T follicular helper cell (primary cell): ENCODE measurements at places on chromosomes 3 and 15.

DNA sequence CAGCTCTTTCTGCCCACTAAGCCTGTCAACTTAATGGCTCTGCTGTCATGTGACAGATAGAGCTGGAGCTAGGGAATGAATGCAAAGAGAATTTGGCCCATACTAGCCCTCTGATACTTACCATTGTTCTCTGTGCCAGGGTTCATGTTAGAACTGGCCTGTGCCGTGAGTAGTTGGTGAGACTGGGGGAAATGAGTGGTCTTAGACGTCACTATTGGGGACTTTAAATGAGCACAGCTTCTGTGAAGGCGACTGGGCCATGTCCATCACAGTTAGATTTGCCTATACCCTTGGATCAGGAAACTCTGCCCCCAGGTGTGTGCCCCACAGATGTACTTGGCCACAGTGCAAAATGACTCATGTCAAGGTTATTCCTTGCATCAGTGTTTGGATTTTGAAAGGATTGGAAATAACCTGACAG is 124.9 kb downstream of the PTPRG start:
- DNase-seq: no peak

DNA sequence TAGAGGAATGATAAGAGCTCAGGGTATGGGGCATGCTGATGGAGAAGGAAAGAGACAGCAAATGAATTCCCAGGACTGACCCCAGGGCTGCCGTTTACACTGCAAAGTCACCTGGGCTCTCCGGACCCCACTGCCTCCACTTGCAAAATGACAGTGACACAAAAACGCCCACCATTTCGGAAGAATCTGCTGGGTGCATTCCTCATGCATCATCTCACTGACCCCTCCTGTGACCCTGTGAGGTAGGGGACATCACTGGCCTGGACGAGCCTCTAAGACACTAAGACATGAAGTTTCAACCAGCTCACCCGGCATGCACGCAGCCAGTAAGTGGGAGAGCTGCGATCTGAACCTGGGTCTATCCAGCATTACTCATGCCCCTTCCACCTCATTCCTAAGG is 60.3 kb downstream of the PCSK6 start:
- no peak for DNase-seq

- no peak for DNase-seq
These were observed 133.4 kb downstream of the FOXP1 start for GRCh38 chr3:71450162-71450561.

DNA sequence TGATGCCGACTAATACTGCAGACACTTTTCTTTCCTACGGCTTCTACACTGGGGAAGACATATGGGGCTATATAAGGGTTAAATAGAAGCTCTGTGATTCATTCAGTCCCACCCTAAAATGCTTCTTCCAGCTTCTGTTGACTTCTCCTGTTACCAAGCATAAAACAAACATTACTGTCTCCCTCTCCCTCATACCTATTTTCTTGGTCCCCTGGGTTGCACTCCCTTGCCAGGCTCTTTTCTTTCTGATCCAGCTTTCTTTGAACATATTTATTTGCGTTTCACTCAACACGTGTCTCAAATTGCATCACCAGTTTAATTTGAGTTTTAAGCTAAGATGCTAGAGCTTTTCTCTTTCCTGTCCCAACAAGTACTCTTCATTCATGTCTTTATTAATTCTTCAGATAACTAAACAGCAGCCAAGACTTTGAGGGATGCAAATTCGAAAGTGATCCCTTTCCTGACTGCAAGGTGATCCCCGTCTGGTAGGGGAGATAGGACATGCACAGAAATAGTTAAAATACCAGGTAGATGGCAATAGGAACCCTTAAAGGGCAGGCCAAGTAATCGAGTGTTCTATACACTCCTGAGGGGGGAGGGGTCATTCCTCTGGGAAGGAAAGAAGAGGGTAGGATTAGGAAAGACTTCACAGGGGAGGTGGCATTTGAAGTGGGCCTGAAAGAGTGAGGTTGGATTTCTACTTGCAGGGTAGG is 198.6 kb upstream of the BCL6 start:
- no peak for DNase-seq

DNA sequence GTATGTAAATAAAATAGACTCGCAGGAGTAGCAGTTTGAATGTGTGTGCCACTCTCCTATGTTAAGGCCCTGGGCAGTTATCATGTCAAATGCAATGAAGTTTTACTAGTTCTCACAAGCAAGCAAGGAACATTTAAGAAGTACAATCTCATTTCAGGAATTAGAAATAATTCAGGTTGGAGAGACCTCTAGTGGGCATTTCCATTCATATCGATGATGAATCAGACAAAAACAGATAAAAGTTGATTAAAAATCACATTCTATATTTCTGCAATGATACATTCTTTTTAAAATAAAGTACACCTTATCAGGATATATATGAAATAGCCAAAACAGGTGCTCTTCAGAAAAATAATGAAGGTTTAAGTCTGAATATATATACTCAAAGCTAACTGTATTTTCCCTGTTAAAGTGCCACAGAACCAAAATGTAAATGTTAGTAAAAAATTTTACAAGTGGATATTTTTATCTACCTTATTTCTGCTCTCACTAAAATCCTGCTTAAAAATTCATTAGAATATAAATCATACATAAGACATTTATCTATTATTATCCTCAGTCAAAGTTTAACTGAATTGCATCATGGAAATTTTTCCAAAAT is 492.4 kb upstream of the FRG2C start:
- no peak for DNase-seq

- no peak for DNase-seq
These were observed 39.2 kb upstream of the POLR2M start for GRCh38 chr15:57667171-57667849.

- no peak for DNase-seq
These were observed 1102.2 kb downstream of the TUSC7 start for GRCh38 chr3:117811786-117812185.

DNA sequence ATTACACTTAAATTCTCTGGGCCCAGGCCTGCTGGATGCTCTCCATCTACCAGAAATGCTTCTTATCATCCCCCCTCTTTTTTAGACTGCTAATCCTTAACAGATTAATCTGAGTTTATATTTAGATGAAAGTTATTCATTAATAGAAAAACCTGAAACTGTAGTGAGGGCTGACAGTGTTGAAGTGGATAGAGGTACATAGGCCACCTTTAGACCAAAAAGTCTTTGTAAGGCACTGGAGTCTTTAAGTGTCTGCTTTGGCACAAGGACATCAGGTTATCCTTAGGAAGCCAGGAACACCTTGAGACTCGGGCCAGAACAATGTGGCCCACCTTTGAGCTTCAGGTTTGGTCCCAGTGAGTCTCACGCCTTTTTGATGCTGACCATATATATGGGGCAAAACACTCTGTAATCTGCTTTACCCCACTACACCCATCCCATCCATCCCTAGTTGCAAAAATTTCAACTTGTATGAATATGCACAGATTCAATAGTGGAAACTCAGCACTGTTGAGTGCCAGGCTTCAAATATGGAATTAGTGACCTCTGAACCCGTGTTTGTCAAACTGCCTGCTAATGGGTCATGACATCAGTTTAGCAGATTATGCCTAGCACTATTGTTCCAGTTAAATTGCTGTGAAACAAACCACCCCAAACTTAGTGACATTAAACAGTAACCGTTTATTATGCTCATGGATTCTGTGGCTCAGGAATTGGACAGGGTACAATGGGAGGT is 44.0 kb downstream of the PDE8A start:
- DNase-seq: no peak

DNA sequence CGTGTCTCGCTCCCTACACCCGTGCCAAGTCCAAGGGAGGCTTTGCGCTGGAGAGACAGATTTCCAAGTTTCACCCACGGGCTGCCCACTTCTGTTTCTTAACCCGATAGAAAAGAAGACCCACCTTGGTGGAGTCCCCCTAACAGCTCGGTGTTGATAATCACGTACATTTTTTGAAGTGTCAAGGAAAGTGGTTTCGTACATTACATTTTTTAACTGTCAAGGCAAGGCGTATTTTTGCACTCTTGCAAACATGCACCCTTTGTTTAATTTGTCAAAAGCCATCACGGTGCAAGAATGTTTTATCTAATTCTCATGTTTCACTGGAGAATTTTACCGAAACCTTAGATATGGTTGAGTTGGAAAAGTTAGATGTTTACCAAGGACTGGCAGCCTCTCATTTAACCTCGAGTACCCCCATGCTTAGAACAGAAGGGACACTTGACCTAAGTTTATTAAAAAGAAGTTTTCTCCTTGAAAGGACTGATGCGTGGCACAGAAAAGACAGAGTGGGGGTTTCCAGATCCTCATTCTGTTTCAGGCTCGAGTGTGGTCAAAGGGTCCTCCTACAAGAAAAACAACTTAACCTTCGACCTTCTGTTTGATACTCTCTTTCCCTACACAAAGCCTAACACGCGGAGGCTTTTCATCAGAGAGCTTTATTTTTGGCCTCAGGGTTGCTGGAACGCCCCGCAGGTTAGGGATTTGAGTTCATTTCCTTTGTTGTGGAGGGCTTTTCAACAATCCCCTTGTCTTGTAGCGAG is 882 bp downstream of the GXYLT2 start:
- no peak for DNase-seq

DNA sequence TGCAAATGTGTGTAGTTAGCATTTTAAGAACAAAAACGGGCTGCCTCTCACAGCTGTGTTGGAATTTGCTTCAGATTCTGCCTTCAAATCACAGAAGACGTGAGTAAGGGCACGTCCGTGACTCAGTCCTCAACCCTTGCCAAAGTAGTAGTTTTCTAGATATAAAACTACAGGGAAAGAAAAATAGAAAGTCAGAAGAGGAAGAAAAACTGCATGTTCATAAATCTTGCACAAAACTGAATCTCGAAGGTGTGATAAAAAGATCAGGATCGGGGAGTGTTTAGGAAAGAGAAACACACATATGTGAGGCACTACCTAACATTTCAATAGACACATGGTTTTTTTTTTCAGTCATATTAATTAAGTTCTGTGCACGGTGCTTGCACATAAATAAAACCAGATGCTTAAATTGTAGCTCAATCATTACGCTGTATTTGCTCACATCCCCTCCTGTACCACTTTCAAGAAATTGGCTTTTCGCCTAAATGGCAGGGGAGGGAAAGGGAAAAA is 71.7 kb downstream of the P3H2 start:
- DNase-seq: no peak

- no peak for DNase-seq
These were observed 172.1 kb upstream of the ADAMTS9 start for GRCh38 chr3:64859625-64860535.

GRCh38 chr3:148223266-148223665 is 474.4 kb upstream of the AGTR1 start:
- DNase-seq: no peak

GRCh38 chr3:118228151-118228550 is 806.5 kb downstream of the IGSF11 start:
- DNase-seq: no peak

DNA sequence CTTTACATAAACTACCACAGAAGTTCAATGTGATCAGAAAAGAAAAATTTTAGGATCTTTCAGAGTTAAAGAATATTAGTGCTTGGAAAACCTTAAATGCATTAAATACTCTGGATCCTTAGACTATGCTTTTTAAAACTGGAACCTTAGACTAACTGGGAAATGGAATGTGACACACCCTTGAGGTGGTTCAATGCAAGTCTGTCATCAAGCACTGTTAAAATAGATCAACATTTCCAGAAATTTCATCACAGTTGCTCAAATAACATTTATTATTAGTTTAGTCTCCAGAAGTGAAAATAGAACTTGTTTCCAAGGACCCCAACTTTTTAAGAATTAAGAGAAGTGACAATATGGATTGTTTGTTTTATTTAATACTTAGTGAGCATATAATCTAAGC is 71.8 kb downstream of the GAP43 start:
- no peak for DNase-seq

GRCh38 chr3:36792342-36792741 is 28.0 kb upstream of the DCLK3 start:
- no peak for DNase-seq

DNA sequence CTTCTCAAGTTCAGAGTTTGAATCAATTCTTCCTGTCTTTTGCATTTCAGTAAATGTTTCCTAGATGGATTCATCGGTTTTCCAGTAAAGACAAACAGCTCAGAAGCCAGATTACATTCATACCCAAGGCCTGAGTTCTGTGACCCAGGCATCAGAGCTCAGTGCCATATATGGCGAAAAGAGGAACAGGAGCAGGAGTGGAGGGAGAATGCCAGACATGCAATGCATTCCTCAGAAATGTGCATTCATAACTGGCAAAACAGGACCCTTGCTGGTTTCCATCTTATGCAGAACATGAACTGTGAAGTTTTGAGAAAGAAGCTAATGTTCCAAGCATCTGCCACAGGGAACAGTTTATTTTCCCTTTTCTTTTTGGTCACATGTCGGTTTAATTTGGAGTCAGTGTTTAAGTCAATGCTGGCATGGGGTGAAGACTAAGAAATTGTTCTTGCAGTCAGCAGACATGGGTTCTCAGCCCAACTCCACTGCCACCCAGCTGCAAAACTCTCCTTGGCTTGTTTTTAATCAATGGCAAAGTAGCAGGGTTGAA is 116.5 kb downstream of the LPP start:
- no peak for DNase-seq

- DNase-seq: no peak
These were observed 30.6 kb downstream of the TNIK start for GRCh38 chr3:171429635-171430034.

- no peak for DNase-seq
These were observed 120.5 kb downstream of the TMEM108 start for GRCh38 chr3:133158686-133159085.

- DNase-seq: no peak
These were observed 67.9 kb upstream of the BCL6 start for GRCh38 chr3:187813198-187813597.

- no peak for DNase-seq
These were observed 13.6 kb downstream of the WHAMM start for GRCh38 chr15:82823049-82823448.

GRCh38 chr3:27201492-27201891 is 167.7 kb downstream of the NEK10 start:
- DNase-seq: no peak

DNA sequence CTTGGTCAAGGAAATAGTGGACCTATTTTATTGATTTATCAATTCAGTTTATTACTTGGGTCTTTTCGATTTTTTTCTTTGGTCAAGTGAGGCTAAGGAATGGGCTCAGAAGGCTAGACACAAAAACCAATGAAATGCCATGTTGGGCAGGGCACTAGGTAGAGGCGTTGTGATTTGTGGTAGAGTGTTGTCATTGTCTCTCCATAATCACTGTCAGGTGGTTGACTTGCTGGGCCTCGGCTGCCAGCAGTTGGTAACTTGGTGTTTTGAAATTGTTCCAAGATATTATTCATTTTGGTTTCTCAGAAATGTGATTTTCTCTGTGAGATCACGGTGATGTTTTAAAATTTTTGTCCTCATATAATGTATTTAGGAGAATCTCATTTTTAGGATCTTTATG is 173.6 kb downstream of the KLHL25 start:
- no peak for DNase-seq

DNA sequence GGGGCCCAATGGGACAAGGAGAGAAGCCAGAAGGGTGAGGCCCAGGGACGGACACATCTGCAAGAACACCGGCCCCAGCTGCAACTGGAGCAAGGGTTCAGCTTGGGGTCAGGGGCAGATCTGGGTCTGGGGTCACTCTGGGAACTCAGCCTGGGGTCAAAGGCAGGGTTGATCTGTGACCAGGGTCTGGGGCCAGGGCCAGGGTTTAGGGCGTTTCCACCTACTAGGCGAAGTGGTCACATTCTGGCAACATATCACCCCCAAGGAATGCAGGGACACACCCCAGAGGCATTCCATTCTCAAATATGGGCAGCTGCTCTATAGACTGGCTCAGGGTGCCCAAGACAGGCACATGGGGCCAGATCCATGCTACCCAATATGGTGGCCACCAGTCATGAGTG is 9.0 kb downstream of the UROC1 start:
- no peak for DNase-seq
